ENCODE measurements at places on chromosomes 2 and 18.

DNA sequence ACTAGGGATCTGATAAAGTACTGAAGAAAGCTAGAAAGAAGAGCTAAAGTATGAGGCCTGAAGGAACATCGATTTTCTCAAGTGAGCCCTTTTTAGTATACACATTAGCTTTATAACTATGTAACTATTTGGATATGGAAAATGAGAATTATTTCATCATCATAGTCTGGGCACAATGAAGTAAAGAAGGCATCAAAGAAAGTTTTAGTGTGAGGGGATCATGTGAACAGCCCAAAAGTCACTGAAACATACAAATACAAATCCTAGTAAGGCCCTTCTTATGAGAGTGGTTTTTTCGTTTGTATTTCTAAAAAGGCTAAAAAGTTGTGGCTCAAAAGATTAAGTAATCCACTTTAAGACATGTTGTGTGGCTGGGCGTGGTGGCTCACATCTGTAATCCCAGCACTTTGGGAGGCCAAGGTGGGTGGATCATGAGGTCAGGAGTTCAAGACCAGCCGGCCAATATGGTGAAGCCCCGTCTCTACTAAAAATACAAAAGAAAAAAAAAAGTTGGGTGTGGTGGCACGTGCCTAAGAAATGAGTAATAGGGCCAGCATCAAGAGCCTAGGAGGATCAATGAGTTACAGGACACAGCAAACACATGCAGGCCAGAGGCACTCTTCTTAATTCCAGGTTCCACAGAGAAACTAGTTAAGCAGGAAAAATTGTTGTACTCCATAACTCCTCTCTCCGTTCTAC lies 61.9 kb downstream of the PUM2 start:
- no peak for DNase-seq

GRCh38 chr2:98701230-98701629 lies 29.7 kb downstream of the MGAT4A start:
- no peak for DNase-seq

DNA sequence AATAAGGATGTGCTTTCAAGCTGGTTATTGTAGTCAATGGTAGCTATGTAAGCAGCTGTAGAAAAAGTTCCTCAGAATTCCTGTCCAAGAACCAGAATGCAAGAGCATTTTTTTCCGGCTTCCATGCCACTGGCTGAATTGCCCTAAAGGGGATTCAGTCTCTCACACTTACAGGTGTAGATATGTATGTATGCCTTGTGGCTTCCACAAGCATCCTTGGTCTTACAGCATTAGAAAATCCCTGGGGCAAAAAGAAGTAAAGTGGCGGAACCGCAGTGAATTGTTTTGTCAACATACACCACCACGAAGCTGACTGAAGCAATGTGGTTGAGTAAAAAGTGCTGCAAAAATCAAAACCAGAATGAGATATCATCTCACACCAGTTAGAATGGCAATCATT lies 54.6 kb downstream of the FANCL start:
- DNase-seq = no peak

DNA sequence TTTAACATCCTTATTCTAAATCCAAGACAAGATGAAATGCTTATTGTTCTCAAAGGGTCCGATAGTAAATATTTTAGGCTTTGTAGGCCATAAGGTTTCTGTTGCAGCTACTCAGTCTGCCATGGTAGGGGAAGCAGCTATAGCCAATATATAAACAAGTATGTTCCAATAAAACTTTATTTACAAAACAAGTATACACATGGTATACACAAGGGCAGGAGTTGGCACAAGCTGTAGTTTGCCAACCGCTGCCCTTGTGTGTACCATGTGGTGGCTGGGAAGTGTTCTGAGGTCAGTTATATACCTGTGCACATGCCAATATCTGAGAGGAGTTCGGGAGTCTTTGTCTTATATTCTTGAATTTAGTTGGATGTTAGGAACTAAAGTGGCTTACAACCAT lies 126.0 kb upstream of the DNMT3A start:
- no peak for DNase-seq

- no peak for DNase-seq
Measured at GRCh38 chr2:133568172-133568571, at the start of gene NCKAP5. Gene NCKAP5, minus strand, starts transcription at chr2:133568463. Its CDS starts 50,937 bp downstream, at chr2:133517526.

DNA sequence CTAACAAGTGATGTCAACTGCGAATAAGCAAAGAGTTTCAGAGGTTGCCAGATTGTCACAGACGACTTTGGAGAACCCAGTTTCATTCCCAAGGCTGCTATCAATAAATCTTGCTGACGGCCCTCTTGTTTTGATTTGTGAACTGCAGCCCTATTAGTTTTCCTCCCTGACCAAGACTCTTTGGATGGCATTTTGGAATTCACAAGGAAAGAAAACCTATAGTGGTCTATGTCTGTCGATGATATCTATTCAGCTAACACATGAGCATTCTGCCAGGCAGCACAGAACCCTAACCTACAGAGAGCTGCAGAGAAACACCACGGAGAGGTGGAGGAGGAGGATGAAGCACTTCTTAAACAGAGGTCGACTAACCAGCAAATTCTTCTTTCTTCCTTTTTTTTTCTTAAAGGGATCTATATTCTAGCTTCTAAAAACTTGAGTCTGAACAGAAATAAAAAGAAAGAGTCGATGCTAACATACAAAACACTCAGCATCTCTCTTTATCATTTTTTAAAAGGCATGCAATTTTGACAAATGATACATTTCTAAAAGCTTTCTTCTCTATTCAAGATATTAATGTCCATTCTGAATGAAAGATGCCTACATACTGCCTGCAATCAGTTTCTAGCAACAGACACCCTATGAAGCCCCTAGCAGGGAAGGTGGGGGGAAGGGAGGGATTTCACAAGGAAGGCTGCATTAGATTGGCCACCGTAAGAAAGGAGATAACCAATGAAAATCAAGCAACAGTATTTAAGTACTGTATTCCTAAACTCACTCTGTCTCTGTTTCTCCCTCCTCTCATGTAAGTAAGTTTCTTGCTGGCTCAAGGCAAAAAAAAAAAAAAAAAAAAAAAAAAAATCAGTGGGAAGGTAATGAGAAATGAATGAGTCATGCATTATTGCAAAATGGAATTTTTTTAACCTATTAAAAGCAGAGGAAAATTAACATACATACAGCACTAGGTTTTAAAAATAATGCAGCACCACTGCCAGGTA lies 83.0 kb upstream of the CHRNA1 start:
- DNase-seq = no peak

DNA sequence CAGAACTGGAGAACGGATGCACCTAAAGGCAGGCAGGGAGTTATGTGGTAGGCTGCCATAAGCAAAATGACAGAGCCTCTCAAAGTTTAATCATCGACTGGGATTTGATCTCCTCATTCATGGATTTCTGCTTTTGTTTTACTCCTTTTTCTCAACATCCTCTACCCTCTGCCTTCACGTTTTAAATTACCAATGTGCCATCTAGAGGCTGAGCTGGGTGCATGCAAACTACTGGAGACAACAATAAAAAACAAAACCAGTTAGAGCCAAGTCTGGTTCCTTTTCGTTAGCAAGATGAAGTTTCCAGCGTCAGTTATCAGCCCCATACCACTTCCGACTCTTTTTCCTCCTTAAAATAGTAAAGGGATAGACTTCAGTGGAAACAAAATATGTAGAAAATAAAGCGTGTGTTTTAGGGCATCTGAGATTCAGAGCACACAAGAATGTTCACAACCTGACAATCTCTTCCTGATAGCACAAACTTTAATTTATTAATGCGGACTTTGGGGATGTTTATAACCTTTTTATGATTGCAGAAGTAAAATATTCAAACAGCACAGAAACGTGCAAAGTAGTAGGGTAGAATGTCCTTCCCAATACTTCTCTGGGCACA lies 117.0 kb downstream of the LAMA1 start:
- DNase-seq = no peak

DNA sequence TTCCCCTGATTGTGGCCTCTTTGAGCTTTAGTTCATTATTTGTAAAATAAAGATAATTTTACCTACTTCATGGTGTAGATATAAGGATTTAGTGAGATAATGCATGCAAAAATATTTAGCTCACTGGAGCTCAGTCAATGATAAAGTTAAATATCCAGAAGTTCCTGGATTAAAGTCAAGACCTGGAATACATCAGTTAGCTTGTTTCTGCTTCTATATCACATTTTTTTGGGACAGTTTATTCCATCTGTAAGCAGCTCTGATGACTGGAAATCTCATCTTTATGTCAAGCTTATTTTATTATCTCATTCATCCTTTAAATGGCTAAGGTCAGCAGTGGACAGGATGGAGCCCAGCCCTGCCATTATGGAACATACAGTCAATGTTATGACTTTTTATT lies 152.0 kb downstream of the EVA1A start:
- DNase-seq = no peak

DNA sequence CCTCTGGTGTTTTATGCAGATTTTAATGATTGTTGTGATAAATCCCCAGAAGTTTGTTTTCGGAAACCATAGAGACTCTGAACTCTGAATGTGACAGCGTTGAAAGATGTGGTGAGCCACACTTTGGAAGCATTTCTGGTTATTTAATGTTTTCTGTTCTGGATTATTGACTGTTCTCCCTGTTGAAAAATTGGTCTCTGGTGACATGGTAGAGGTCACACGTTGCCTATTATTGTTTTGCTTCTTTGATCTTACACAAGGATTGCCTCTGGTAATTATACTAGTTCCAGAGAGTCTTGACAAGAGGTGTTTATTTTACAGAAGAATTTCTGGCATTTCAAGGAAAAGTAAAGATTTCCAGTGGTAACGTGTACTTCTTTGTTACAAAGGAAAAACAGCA lies 127.1 kb downstream of the GREB1L start:
- DNase-seq = no peak

DNA sequence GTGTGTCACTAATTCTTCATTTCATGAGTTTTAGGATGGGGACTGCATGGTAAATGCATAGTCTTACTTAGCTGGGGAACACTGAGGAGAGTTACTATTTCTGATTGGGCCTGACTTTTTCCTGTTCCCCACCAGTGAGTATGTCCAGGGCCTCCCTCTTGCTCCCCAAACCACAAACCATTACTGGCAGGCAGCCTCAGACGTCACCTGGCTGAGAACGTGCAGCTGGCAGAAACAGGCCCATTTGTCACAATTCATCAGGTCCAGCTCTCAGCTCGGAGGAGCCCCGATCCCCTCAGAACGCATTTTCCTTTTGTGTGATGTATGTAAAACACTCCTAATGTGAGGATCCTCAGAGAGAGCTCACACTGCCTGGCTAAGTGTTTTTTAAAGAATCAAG lies 71.7 kb upstream of the SIX3 start:
- no peak for DNase-seq

GRCh38 chr2:48221846-48222516 lies 308.0 kb upstream of the STON1 start:
- no peak for DNase-seq

- DNase-seq = no peak
Measured at GRCh38 chr2:10383960-10384734, 64.0 kb downstream of the ODC1 start.

DNA sequence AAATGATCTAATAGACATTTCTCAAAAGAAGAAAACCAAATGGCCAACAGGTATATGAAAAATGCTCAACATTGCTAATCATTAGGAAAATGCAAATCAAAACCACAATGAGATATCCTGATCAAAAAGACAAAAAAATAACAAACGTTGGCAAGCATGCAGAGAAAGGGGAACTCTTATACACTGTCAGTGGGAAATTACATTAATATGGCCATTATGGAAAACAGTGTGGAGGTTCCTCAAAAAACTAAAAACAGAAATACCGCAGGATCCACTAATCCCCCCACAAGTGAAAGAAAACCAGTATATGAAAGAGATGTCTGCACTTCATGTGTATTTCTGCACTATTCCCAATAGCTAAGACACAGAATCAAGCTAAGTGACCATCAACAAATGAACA lies 57.7 kb upstream of the CTIF start:
- DNase-seq = no peak

- DNase-seq = no peak
Measured at GRCh38 chr2:228655331-228655730, 473.8 kb upstream of the SPHKAP start.

GRCh38 chr2:46547223-46548102 lies 68.1 kb downstream of the TMEM247 start:
- DNase-seq = no peak

GRCh38 chr2:208542465-208543041 lies 136.0 kb downstream of the PTH2R start:
- no peak for DNase-seq

- no peak for DNase-seq
Measured at GRCh38 chr2:175036582-175037018, 31.4 kb upstream of the CHN1 start.

DNA sequence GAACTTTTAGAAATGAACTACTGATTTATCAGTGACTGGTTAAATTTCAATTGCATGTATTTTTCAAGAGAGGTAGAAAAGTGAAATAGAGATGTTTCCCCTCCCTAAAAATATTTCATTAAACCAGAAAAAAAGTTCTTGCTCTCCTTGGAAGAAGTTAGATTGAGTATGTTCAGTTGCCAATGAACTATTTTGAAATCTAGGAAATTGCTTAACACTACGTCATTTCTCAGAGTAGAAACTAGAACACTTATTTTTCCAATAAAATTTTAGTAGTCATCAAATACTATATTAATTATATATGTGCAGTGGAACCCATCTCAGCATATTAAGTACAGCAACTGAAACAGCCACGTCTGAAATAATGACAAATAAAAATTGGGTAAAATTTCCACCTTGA lies 51.8 kb upstream of the STAT1 start:
- DNase-seq = no peak

DNA sequence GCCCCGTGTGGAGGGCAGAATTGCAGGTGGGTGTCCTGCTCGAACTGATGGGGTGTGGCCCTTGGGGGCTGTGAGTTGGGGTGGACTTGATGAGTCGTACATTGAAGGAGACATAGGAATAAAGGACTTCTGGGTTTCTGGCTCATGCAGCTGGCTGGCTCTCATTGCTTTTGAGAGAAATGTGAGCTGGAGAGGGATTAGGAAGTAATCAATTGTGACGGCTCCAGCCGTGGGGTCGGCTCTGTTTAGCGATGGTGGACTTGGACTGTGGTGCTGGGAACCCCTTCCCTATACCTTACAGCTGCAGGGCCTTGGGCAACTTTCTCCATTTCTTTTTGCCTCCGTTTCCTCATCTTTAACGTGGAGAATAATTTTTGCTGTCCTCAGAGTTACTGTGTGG lies 9.2 kb downstream of the IMPA2 start:
- no peak for DNase-seq

DNA sequence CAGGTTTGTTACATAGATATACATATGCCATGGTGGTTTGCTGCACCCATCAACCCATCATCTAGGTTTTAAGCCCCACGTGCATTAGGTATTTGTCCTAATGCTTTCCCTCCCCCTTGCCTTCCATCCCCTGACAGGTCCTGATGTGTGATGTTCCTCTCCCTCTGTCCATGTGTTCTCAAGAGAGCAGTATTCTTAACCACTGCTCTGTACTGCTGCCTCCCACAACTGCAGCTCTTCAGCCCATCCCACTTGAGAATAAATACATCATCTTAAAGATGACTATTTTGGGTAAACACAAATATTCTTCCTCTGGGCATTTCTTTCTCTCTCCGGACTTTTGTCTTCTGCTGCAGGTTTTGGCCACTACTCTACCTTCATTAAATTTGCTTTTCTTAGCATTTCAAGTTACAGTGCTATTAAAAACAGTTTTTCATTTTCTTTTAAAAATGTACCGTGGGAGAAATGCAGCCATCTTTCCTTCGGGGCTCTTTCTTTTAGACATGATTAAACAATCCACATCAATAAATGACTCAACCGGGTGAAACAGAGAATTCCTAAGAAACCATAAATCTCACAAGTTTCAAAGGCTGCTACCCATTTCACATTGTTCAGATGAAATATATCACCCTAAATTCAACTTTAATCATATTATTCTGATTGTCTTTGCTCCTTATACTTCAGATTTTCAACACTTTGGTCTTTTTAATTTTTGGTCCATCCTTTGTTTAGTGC lies 323.4 kb downstream of the GALNT13 start:
- DNase-seq = no peak

Measured in stimulated activated CD4-positive, alpha-beta T cell treated with anti-CD3 and anti-CD28 coated beads, Interleukin-12 subunit alpha, Interleukin-12 subunit beta, amount 100 ng/mL, for 24 hours (primary cell).